ENCODE measurements at places on chromosomes 16 and 17.

GRCh38 chr16:31036691-31037090, 3.3 kb downstream of the STX4 start:
- DNase-seq = no peak

GRCh38 chr16:12119562-12119961, 143.0 kb downstream of the SNX29 start:
- no peak for DNase-seq

DNA sequence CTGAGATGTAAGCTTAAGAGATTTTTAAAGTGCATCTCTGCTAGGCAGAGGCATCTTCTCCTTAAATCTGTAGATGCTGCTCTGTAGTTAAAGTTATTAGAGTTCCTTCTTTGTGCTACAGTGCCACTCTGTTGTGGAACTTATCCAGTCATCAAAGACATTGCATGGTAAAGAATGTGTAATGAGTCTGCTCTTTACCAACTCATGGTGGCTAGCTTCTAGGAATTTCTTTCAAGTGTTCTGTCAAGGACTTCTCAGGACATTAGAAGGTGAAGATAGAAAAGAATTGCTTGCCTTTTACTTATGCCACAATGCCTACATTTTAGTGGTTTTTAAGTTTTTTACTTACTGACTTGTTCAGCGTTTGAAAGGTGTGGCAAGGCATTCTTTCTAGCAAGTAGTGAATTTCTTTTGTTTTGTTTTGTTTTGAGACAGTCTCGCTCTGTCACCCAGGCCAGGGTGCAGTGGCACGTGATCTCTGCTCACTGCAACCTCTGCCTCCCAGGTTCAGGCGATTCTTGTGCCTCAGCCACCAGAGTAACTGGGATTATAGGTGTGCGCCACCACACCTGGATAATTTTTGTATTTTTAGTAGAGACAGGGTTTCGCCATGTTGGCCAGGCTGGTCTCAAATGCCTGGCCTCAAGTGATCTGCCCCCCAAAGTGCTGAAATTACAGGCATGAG, 20.3 kb upstream of the ARL2BP start:
- no peak for DNase-seq

- DNase-seq = no peak
These were observed 4.0 kb downstream of the MYH3 start for GRCh38 chr17:10652984-10653659.

DNA sequence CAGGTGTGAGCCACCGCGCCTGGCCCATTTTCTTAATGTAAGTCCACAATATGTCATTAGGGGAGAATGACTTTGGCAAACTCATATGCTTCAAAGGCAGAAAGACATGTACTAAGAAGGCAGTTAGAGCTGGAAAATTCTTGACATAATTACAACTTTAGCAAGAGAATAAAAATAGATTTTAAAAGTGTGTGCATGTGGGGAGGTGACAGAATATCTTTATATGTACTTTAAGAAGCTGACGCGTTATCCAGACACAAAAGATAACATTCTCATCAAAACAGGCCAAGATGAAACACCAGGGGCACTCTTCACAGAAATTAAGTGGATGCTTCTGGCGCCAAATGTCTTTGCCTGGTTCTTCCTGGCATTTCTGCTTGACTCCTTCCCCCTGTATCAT, 28.2 kb downstream of the GJC1 start:
- DNase-seq = no peak

GRCh38 chr17:65417406-65418221, 143.8 kb downstream of the AXIN2 start:
- DNase-seq = no peak

GRCh38 chr17:31888124-31888523, 13.4 kb downstream of the UTP6 start:
- DNase-seq = no peak

GRCh38 chr16:88905563-88905962, 39.1 kb upstream of the PABPN1L start:
- no peak for DNase-seq

GRCh38 chr17:60134396-60135150, 15.2 kb upstream of the CA4 start:
- no peak for DNase-seq

GRCh38 chr17:69477204-69477902, 62.9 kb downstream of the MAP2K6 start:
- no peak for DNase-seq

GRCh38 chr17:80099291-80100034, 1.9 kb upstream of the GAA start:
- no peak for DNase-seq

- DNase-seq = no peak
These were observed 12.3 kb upstream of the MYCBPAP start for GRCh38 chr17:50495918-50496317.

DNA sequence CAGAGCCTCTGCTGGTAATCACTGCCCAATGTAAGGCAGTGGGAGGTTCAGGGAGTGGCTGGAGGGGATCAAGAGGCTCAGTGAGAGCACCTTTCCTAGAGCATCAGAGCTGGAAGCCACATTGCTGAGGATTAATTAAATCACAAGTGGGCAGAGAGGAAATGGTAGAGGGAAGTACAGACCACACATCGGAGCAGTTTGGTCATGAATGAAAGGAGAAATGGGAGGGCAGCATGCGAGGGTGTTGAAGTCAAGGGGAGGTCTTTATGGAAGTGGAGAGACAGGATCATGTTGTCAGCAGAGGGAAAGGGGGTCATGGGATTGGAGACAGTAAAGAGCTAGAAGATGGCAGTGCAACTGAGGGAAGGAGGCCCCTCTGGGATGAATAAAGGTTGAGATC, 2.3 kb downstream of the CCL17 start:
- DNase-seq = no peak

GRCh38 chr16:5428932-5429331, 331.3 kb upstream of the EEF2KMT start:
- DNase-seq = no peak

GRCh38 chr17:6413065-6413464, 21.9 kb downstream of the AIPL1 start:
- no peak for DNase-seq

- no peak for DNase-seq
These were observed 17.4 kb upstream of the COL1A1 start for GRCh38 chr17:50218771-50219315.

DNA sequence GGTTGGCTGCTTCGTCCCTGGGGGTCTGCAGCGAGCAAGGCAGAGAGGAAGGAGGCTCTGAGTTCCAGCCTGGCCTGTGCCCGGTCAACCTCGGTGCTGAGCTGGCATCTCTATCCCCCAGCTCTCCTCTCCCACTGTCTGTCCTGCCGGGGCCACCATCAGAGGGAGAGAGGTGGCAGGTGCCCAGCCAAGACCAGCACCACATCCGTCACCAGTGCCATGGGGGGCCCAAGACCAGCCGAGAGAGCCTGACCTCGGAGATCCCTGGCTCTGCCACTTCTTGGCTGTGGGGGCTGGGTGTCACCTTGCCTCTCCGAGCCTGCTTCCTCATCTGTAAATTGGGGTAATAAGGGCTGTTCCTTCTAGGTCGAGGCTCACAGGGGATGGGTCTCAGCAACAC, 560 bp upstream of the P2RX1 start:
- DNase-seq = no peak

- DNase-seq = no peak
These were observed 7.2 kb downstream of the SLC43A2 start for GRCh38 chr17:1621273-1621954.

GRCh38 chr17:13952009-13952750, 117.1 kb upstream of the COX10 start:
- no peak for DNase-seq

DNA sequence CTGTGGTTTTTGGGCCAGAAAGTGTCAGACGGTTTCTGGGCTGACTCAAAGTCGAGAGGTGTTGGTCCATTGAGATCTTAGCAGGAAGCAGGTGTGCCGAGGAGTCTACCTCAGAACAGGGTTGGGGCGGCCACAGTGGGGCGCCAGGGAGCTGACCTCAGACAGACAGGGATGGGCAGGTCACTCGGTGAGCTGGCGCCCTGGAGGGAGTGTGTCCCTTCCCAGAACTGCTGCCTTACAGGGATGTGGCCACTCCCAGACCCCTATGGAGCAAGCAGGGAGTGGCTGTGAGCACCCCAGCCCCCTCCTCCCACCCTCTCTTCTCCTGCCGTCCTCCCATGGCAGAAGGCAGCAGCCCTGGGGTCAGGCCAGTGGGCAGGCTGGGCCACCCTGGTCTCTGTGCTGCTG, 14.0 kb upstream of the DPEP1 start:
- no peak for DNase-seq

GRCh38 chr16:12319428-12320035, 343.0 kb downstream of the SNX29 start:
- no peak for DNase-seq

DNA sequence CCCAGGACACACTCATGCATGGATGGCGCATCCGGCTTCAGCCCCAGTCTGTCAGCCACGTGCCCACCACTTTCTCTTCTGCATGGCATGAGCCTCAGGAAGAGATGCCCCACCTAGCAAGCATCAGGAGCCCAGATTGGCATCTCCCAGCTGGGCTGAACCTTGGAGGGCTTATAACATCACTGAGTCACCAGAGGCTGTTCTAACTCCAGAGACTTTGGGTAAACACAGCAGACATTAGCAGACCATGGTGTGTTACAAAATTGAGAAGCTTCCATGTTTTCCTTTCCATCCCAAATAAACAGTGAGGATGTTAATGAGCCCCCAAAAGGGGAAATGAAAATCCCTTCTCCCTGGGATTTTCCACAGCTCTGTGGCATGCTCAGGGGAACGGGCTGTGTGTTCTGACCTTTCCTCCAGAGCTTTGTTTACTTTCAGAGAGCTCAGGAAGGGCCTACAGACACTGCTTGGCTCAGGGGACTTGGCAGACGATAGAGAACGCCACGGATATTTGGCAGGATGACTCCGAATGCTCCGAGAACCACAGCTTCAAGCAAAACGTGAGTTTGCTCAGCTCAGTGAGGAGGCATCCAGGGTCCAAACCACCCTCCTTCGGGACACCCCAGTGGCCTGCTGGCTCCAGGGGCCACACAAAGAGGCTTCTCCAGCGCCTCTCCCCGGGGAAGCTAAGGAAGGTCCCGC, 16.5 kb downstream of the GLP2R start:
- no peak for DNase-seq

DNA sequence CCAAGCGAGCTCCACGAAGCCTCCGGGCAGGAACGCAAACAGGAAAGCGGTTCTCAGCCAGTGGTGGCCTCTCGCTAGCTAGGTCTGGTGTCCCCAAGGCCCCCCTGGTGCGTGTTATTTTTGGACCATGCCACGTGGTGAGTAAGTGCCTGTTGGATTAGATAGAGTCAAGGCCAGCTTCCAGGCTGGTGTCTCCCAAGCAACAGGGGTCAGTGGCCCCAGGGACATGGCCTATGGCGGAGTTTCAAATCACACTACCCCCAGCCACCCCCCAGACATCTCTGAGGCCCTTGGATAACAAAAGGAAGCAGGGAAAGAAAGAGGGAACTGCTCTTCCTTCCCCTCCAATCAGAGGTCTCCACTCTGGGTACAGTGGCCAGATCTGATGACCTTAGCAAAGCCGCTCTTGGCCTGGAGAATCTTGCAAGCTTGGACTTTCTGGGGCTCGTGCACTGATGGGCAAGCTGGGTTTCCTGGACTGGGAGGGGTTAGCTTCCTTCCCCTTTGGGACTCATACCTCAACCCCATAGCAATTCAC, 58.2 kb downstream of the MAF start:
- DNase-seq = no peak

DNA sequence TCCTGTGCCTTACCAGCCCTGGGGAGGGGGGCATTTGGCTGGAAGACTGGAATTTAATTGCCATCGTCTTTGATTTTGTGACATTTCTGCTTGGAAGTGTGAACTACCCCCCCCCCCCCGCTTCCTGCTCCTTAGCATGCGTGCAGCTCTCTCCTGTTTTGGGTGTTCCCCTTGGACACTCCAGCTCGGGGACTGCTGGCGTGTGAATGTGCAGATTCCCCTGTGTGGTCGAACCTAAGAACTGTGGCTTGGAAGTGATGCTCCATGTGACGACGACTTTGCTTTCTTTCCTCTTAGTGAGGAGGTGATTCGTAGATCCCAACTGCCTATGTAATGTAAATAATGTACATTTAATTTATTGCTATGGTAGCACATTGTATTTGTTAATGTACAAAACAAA, 26.1 kb downstream of the OR1D5 start:
- no peak for DNase-seq

GRCh38 chr16:6969594-6969993, 363.1 kb upstream of the RBFOX1 start:
- DNase-seq = no peak

DNA sequence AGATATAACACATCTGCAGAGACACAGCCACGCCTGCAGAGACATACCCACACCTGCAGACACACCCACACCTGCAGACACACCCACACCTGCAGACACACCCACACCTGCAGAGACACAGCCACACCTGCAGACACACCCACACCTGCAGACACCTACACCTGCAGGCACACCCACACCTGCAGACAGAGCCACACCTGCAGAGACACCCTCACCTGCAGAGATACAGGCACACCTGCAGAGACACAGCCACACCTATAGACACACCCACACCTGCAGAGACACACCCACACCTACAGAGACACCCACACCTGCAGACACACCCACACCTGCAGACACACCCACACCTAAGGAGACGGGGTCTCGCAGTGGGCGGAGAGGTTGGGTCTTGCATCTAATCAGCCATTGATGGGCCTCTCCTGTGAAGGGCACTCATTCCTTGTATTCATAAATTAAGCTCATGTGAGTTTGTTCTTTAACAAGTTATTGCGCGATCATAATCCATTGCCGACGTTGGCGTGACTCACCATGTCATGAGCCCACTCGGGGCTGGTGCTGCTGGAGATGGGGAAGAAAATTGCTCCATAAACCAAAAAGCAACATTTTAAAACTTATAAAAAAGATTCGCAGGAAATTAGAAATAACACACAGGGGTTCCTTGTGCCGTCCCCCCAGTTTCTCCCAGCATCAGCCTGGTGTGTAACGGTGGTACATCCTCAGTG, 28.9 kb upstream of the CDH15 start:
- no peak for DNase-seq

DNA sequence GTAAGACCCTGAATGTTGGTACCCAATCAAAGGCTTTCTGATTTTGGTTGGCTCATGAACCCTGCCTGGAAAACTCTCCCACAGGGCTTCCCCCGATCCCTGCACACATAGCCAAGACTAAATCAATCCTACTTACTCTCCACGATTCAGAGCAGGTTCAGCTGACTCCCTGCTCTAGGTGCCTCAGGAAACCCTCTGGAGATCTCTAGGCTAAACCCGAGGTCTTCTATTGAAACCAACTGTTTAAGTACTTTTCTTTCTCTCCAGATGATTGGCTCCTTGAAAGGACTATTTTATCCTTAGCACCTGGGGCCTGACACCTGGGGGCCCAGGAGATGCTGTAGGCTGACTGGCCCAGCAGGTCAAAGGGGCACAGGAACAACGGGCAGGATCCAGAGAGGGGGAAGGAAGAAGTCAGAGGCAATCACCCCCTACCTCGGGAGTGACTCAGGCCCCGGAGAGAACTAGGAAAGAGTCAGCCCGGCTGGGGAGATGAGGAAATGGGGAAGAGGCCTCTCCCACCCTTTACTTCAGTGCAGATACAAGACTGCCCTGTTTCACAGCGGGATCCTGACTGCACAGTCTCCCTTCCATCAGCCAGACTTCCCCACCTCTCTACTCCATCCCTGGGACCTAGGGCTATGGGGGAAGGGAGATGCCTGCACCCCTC, 2.0 kb downstream of the TBC1D10B start:
- DNase-seq = no peak

GRCh38 chr17:39599004-39599664, 8.6 kb downstream of the NEUROD2 start:
- no peak for DNase-seq

- no peak for DNase-seq
These were observed 16.6 kb downstream of the KIAA0753 start for GRCh38 chr17:6623941-6624340.

- DNase-seq = no peak
These were observed 3.0 kb downstream of the NUDT16L1 start for GRCh38 chr16:4696172-4696904.

- no peak for DNase-seq
These were observed 52.0 kb downstream of the SREBF1 start for GRCh38 chr17:17784657-17785267.

All from hematopoietic multipotent progenitor cell treated with erythropoietin and hydrocortisone succinate and interleukin-3 and kit ligand, for 17 days (in vitro differentiated cells).